ENCODE measurements at places on chromosomes 12 and 14. TPM values are rescaled to one million over a fixed set of nuclear protein-coding genes. Genes with fewer than 3 reads are reported as not detected.
A peak's percentile ranks its signal among the peaks of the same experiment; 100 is the strongest.

GRCh38 chr12:120091371-120092090 lies 25.0 kb downstream of the RAB35 start:
- DNase-seq, result no peak

The CPNE6 gene
- total RNA-seq, result not detected

The PDE6H gene
- total RNA-seq, result not detected

- peak; percentile 86 for DNase-seq
These were observed 146.5 kb downstream of the ETV6 start for GRCh38 chr12:11795913-11796459.

DNA sequence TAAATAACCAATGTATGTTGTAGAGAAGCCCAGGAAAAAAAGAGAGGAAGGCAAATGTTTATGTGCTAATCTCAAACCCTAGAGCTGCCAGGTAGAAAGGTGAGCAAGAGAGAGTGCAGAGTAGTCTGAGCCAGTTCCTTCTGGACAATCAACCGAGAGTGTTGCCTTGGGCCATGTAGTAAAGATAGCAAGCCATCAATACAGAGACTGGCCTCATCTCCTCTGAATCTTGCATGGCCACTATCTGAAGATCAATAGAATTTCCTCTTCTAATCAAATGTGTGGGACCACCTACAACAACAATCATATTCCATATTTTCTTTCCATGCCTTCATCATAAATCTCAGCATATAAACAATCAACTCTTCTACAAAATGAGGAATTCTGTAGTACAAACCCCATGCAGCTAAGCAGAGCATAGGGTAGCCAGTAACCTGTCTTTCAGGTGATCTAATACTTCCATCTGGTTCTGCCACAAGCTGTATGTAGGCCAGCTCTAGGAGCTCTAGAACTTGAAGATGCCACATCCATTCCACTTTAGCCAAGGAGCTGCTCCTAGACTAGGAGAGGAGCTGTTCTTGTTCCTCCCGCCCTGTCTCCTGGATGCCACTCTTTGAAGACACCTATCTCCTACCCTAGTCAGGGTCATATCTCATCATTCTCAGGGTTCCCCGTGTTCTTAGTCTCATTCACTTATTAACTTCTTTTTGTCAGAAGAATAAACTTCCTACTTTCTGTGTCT lies 75.8 kb upstream of the SLC38A4 start:
- no peak for DNase-seq

The ALG10 gene
- 10.5 TPM for total RNA-seq

DNA sequence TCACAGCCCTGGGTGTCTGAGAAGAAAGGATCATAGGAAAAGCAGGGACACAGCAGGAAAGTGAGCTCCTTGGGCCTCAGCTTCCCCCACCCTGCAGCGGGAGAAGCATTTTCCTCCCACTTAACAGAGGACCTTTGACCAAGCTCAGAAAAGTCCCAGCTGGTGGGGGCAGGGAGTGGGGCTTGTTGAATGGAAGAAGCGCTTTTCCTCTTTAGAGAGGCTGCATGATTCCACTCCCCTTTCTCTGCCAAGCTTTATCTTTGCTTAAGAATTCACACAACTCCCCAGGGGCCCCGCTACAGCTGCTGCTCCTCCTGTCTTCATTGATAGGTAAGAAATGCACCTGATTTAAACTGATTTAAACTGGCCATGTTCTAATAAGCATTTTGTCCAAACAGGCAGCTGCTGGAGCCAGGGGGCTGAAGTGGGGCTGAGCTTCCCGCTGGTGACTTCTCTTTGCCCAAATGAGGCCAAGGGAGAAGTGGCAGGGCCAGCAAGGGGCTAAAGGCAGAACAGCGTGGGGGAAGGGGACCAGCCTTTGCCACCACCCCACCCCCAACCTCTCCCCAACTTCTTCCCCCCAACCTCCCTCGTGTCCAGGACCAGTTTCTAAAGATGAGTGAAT lies 1.7 kb upstream of the PAPLN start:
- DNase-seq, result no peak

DNA sequence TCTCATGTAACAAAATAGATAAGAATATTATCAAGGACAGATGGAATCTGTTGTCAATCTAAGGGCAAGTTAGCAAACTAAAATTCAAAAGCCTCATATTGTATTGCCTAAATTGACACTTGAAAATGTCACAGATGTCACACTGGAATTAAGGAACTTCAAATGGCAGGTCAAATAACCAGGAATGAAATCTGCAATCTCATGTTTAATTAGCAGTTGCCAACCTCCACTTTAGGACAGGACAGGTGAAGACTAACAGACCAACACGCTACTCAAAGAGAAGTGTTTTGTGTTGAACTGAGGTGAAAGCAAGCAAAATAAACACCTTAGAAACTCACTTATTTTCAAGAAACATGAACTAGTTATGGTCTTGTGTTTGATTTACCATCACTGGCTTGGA lies 11.1 kb downstream of the KIF21A start:
- no peak for DNase-seq

DNA sequence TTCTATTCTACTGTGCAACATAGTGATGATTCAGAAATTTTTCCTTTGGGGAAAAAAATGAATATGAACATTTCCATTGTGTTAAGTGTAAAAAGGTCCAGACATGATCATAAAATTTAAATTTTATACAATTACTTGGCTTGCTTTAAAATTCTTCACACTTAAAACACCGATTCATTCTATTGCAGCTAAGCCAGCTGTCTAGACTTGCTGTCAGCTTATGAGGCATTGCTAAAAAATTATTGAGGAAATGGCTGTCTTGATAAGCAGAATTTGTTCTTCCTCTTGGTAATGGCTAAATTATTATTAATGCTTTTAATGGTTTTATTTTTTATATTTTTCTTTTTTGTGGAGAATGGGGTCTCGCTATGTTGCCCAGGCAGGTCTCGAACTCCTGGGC lies 1.8 kb downstream of the LYSET start:
- DNase-seq, result no peak
